Upper lobe of right lung (tissue), 1 donor: ENCODE measurements at places on chromosomes 12 and 14. TPM values are rescaled to one million over a fixed set of nuclear protein-coding genes. Genes with fewer than 3 reads are reported as not detected.
A peak's percentile ranks its signal among the peaks of the same experiment; 100 is the strongest.

- no peak overlapping the region for H3K27ac ChIP-seq
- peaks cover 7% of the 10 kb centered on the region for H3K4me1 ChIP-seq
- no peaks in the 10 kb centered on the region for H3K36me3 ChIP-seq
- H3K4me3 ChIP-seq: no peak overlapping the region
- DNase-seq: no peak
Measured at GRCh38 chr12:59077575-59078426, 157.5 kb upstream of the LRIG3 start.

DNA sequence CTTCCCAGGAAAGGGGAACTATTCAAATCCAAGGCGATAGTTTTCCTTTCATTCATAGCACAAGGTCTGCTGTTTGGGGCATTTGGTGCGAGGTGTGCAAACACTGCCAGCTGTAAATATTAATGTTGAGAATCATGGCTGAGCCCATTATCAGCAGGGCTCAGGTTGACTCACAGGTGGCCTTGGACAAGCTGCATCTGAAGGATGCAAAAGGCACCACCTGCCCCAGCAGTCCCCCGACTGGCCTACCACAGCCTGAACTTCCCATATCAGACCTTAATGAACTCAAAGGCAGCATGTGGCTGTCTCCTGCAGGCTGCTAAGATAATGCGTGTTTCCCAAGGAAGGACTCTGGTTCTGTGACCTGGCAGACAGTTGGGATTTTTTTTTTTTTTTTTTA, 93.3 kb upstream of the MAP1LC3B2 start:
- no peaks in the 10 kb centered on the region for H3K36me3 ChIP-seq
- no peaks in the 10 kb centered on the region for H3K4me1 ChIP-seq
- H3K27me3 ChIP-seq: no peaks in the 10 kb centered on the region
- H3K4me3 ChIP-seq: no peak overlapping the region
- DNase-seq: peak; percentile 43
- no peak overlapping the region for H3K27ac ChIP-seq

- H3K4me1 ChIP-seq: no peaks in the 10 kb centered on the region
- no peaks in the 10 kb centered on the region for H3K36me3 ChIP-seq
- no peak overlapping the region for H3K4me3 ChIP-seq
- no peak for DNase-seq
Measured at GRCh38 chr12:46217541-46218321, 51.1 kb downstream of the SLC38A1 start.

GRCh38 chr14:101237252-101237616, 324.1 kb upstream of the DIO3 start:
- no peaks in the 10 kb centered on the region for H3K36me3 ChIP-seq
- DNase-seq: no peak
- H3K4me1 ChIP-seq: no peaks in the 10 kb centered on the region
- H3K4me3 ChIP-seq: no peak overlapping the region

Gene SIX4
- 0.69 TPM for total RNA-seq

Gene CMKLR1
- 29.1 TPM for total RNA-seq

Gene MANSC4
- total RNA-seq: not detected

GRCh38 chr12:57694459-57695019, 607 bp downstream of the OS9 start:
- peaks cover 14% of the 10 kb centered on the region for H3K4me1 ChIP-seq
- H3K4me3 ChIP-seq: peak overlapping the region; percentile 89
- peak overlapping the region; percentile 88 for H3K27ac ChIP-seq
- H3K27me3 ChIP-seq: no peaks in the 10 kb centered on the region
- DNase-seq: no peak

- H3K4me3 ChIP-seq: no peak overlapping the region
- H3K27me3 ChIP-seq: peaks cover 6% of the 10 kb centered on the region
- DNase-seq: no peak
- H3K4me1 ChIP-seq: no peaks in the 10 kb centered on the region
- no peak overlapping the region for H3K27ac ChIP-seq
Measured at GRCh38 chr12:108495054-108495453, 20.0 kb upstream of the FICD start.

DNA sequence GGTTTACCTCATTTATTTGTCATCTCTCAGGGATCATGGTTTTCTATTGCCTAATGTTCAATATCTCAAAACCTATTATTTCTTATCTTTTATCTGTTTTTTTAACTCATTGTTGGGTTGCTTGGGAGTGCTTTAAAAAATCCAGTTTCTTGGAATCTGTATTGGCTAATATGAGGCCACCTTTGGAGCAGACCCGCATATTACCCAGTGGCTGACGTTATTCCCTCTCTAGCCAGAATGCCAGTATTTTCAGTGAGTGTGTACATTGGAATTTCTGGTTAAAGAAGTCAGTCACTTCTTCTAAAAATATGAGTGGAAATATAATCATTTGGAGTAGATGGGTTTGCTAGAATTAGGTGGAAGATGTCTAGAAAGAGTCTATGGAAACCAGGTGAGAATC, 38.3 kb downstream of the PRMT8 start:
- H3K27me3 ChIP-seq: no peaks in the 10 kb centered on the region
- DNase-seq: no peak
- no peaks in the 10 kb centered on the region for H3K36me3 ChIP-seq
- H3K27ac ChIP-seq: no peak overlapping the region

GRCh38 chr12:49334226-49334625, 2.8 kb downstream of the C1QL4 start:
- no peak overlapping the region for H3K27ac ChIP-seq
- DNase-seq: peak; percentile 50
- H3K27me3 ChIP-seq: peaks cover 57% of the 10 kb centered on the region

GRCh38 chr12:40837891-40838429, 145.7 kb downstream of the CNTN1 start:
- H3K4me3 ChIP-seq: no peak overlapping the region
- no peaks in the 10 kb centered on the region for H3K4me1 ChIP-seq
- DNase-seq: no peak
- H3K27ac ChIP-seq: no peak overlapping the region
- H3K36me3 ChIP-seq: no peaks in the 10 kb centered on the region

- no peaks in the 10 kb centered on the region for H3K4me1 ChIP-seq
- H3K36me3 ChIP-seq: no peaks in the 10 kb centered on the region
- DNase-seq: no peak
- no peaks in the 10 kb centered on the region for H3K27me3 ChIP-seq
- no peak overlapping the region for H3K4me3 ChIP-seq
Measured at GRCh38 chr12:47547077-47547476, 158.8 kb downstream of the RPAP3 start.

Gene ERP27
- total RNA-seq: 9.7 TPM

DNA sequence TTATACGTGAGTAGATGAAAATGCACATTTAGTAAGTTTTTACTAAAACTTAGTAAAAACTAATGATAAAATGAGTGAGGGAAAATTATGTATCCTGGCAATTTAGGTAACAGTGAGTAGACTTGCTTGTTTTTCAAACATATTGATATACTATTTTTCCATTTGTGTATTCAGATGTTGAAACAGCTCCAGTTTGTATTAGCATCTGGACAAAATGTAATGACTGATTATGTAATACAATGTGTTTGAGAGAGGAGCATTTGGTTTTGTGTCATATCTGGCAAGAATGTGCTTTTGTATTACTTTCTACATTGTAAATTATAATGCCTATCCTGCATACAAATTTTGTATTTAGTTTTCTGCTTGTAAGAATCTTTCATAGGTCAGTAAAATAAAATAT, 5.6 kb downstream of the CNOT2 start:
- H3K4me1 ChIP-seq: peaks cover 49% of the 10 kb centered on the region
- no peak overlapping the region for H3K4me3 ChIP-seq
- no peak for DNase-seq
